Fibroblast of lung (primary cell): ENCODE measurements at places on chromosomes 16 and 17.
A peak's percentile ranks its signal among the peaks of the same experiment; 100 is the strongest.

DNA sequence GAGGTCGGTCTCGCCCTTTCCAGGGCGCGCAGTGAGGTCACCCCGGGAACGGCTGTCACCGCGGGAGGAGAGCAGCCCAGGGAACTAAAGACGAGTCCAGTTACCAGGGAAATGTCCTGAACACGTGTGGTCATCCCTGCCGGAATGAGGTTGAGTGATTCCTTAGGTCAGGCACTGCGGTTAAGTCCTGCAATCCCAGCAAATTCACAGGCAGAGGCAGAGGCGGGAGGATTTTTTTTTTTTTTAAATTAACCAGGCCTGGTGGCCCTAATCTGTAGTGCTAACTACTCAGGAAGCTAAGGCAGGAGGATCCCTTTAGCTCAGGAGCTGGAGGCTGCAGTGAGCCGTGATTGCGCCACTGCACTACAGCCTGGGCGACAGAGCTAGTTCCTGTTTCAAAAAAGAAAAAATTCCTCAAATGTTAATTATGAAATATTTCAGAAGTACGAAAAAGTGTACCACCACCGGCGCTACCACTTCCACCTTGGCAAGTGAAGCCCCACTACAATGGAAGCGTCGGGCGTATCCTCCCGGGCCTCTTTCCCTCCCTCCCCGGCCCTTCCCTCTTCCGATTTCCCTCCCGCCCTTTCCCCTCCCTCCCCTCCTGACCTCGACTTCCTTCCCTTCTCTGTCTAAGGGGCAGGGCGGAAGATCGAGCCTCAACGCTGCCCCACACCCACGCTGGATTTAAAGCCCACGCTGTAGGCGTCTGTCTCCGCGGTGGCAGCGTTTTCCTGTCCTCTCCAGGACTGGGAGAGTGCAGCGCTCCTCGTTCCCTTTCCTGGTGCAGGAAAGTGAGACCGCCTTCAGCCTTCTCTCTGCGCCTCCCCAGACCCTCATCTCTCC, 27.3 kb downstream of the SLFN11 start:
- peaks cover 2% of the 10 kb centered on the region for H3K4me1 ChIP-seq
- H3K4me3 ChIP-seq, result peak overlapping the region; percentile 53
- H3K27ac ChIP-seq, result peak overlapping the region; percentile 26
- peak; percentile 65 for DNase-seq

DNA sequence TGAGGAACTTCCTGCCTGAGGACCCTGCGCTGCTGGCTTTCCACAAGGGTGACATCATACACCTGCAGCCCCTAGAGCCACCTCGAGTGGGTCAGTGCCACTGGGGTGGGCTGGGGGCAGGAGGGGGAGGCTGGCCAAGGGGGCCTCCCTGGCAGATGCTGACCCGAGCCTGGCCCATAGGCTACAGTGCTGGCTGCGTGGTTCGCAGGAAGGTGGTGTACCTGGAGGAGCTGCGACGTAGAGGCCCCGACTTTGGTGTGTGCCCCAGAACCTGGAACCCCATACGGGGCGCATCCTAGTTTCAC, 26.7 kb upstream of the ALKBH5 start:
- H3K27ac ChIP-seq, result no peak overlapping the region
- DNase-seq, result no peak
- no peaks in the 10 kb centered on the region for H3K27me3 ChIP-seq
- H3K4me3 ChIP-seq, result no peak overlapping the region

DNA sequence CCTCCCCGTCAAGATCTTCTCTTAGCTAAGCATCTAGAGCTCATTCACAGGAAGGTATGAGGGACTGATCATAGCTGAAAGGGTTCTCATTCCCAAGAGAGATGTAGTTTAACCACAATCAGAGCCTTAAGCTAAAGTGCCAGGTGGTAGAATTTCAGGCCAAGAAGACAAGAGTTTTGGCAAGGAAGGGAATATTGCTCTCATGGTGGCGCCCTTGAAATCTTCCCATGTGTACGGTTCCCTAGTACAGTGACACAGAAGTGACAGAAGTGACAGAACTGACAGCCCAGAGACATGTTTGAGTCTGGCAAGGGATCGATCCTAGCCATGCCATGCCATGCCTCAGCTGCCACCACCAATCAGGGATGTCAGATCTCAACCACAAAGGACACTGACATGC, 2.5 kb downstream of the GRIN2C start:
- DNase-seq, result no peak
- no peak overlapping the region for H3K27ac ChIP-seq
- H3K4me1 ChIP-seq, result no peaks in the 10 kb centered on the region
- H3K4me3 ChIP-seq, result no peak overlapping the region
- peaks cover 80% of the 10 kb centered on the region for H3K27me3 ChIP-seq
- no peaks in the 10 kb centered on the region for H3K36me3 ChIP-seq

DNA sequence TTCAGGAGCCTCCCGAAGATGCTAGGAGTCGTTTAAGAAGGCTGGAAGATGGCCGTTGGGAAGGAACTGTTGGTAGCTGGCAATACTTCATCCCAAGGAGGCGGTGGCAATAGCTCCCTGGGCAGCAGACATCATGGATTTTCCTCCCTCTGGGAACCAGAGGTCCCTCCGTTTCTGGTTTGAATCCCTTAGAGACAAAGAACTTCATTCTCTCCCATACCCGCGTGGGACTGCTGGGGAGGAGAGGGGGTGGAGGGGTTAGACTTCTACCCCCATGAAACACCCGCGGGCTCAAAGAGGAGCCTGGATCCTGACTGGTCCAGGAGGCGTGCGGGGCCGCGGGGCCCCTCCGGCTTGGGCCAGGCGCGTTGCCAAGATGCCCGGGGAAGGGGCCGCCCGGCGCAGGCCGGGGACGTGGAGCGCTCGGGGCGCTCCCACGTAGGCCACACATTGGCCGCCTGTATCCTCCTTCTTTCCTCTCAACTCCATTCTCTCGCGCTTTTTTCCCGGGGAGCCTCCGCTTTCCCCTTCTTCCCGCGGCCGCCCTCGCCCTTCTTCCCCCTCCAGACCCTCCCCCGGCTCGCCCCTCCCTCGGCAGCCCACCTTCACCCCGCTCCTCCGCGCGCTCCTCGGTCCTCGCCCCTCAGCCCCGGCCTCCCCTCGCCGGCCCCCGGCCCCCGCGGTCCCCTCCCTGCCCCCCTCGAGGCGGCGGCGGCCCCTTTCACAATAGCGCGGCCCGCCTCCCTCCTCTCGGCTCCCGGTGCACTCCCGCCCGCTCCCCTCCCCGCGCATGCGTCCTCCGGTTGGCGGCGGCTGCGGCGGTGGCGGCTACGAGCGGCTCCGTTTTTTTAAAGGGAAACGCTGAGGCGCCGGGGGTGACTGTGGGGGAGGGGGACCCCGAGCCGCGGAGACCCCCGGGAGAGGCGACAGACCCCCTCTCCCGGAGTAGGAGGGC, at the start of gene MSL1:
Gene MSL1 (plus strand): TSS at position 791 of the 955 bp plus-strand sequence. CDS start 642 bp downstream, outside the sequence.
- H3K27ac ChIP-seq, result peak within 1 kb of the TSS; percentile 85
- no peaks in the 10 kb centered on the region for H3K27me3 ChIP-seq
- H3K36me3 ChIP-seq, result peaks cover 3% of the 10 kb centered on the region
- H3K4me1 ChIP-seq, result peaks cover 2% of the 10 kb centered on the region

- no peaks in the 10 kb centered on the region for H3K27me3 ChIP-seq
- peak within 1 kb of the TSS; percentile 38 for H3K27ac ChIP-seq
- H3K4me3 ChIP-seq, result peak within 1 kb of the TSS; percentile 67
- no peaks in the 10 kb centered on the region for H3K36me3 ChIP-seq
- DNase-seq, result peak; percentile 64
Measured at GRCh38 chr16:89828199-89828869, at the start of gene SPIRE2. SPIRE2 (plus strand) TSS chr16:89828475; CDS start chr16:89828551, 76 bp downstream.

DNA sequence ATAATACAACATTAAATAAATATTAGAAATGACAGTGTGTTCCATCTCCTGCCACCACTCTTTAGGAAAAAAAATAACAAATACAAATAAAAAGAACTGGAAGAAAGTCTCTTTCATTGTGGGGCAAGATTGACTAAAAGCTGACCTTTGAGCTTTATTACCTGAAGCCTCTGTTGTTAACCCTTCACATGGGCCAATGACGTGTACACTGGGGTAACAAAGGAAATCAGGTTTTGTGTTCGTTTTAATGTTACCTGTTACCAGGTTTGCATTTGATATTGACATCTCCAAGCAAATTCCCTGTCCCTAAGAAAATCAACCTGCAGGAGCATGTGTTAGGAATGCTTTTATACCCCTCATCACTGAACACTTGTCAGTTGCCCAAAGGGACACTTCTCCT, 39.0 kb downstream of the NLK start:
- no peaks in the 10 kb centered on the region for H3K27me3 ChIP-seq
- no peak for DNase-seq
- H3K4me1 ChIP-seq, result no peaks in the 10 kb centered on the region
- H3K27ac ChIP-seq, result no peak overlapping the region
- no peak overlapping the region for H3K4me3 ChIP-seq

DNA sequence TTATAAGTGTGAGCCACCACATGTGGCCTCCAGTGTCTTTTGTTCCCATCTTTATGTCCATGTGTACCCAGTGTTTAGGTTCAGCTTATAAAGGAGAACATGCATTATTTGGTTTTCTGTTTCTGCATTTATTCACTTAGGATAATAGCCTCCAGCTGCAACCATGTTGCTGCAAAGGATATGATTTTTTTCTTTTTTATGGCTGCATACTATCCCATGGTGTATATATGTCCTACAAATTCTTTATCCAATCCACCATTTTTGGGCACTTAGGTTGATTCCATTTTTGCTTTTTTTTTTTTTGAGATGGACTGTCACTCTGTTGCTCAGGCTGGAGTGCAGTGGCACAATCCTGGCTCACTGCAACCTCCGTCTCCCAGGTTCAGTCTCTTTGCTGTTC, 32.9 kb downstream of the ATAD5 start:
- no peak overlapping the region for H3K27ac ChIP-seq
- no peak for DNase-seq
- no peaks in the 10 kb centered on the region for H3K4me1 ChIP-seq
- H3K27me3 ChIP-seq, result no peaks in the 10 kb centered on the region

- peak overlapping the region; percentile 66 for H3K27ac ChIP-seq
- peaks cover 30% of the 10 kb centered on the region for H3K4me1 ChIP-seq
- no peak overlapping the region for H3K4me3 ChIP-seq
- peak; percentile 96 for DNase-seq
Measured at GRCh38 chr17:82003411-82004381, 19.0 kb downstream of the CENPX start.

DNA sequence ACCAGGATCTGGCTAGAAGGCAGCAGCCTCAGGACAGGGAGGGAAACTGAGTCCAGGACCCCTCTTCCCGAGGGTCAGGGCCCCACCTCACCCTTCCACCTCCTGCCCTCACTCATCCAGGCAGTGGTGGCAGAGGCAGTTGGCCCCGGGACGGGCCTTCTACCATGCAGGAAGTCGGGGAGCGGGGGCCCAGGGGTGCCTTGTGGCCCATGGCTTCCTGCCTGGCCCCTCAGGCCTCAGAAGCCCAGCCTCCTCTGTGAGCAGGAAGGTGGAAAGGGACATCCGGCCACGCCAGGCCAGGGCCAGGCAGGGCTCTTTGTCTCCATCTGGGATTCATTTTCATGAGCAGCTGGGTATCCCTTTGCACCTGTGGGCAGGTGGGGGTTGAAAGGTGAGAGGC, 58.5 kb downstream of the BAHCC1 start:
- DNase-seq, result no peak
- H3K27ac ChIP-seq, result no peak overlapping the region
- H3K27me3 ChIP-seq, result no peaks in the 10 kb centered on the region
- no peaks in the 10 kb centered on the region for H3K36me3 ChIP-seq
- H3K4me1 ChIP-seq, result no peaks in the 10 kb centered on the region

GRCh38 chr17:17710728-17711541, 29.7 kb downstream of the RAI1 start:
- H3K4me3 ChIP-seq, result no peak overlapping the region
- peak overlapping the region; percentile 91 for H3K27ac ChIP-seq
- H3K4me1 ChIP-seq, result peaks cover 39% of the 10 kb centered on the region
- H3K27me3 ChIP-seq, result no peaks in the 10 kb centered on the region

GRCh38 chr17:80316431-80316830, 55.8 kb downstream of the RNF213 start:
- DNase-seq, result no peak
- H3K4me1 ChIP-seq, result no peaks in the 10 kb centered on the region
- H3K36me3 ChIP-seq, result peaks cover 25% of the 10 kb centered on the region
- H3K27ac ChIP-seq, result no peak overlapping the region
- no peaks in the 10 kb centered on the region for H3K27me3 ChIP-seq
- no peak overlapping the region for H3K4me3 ChIP-seq

DNA sequence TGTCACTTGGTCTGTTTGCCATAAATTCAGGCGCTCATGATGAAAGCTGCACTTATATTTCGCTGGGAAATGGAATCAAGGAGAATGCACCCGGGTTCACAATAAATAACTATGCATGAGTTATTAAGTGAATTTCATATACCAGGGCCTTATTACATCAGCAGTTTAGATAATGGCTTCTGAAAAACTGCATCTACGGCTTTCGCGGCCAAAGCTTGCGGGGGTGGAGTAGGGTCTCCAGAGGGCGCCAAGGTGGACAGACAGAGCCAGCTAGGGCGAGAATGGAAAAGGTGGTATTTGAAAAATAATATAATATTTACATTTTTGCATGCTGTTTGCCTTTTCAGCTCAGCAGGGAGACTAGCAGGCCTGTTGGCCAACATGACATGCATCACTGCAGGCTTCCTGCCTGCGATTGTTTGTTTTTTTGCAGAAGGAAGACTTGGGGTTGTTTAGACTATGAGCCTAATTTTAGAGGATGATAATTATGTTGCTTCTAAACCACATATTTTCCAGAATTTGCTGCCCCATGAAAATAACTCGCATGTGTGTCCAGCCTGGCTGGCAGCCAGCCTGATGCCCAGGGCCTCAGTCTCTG, 173.8 kb upstream of the IRX3 start:
- no peak overlapping the region for H3K27ac ChIP-seq
- peak; percentile 52 for DNase-seq
- H3K4me3 ChIP-seq, result no peak overlapping the region
- H3K36me3 ChIP-seq, result no peaks in the 10 kb centered on the region
- H3K27me3 ChIP-seq, result no peaks in the 10 kb centered on the region

DNA sequence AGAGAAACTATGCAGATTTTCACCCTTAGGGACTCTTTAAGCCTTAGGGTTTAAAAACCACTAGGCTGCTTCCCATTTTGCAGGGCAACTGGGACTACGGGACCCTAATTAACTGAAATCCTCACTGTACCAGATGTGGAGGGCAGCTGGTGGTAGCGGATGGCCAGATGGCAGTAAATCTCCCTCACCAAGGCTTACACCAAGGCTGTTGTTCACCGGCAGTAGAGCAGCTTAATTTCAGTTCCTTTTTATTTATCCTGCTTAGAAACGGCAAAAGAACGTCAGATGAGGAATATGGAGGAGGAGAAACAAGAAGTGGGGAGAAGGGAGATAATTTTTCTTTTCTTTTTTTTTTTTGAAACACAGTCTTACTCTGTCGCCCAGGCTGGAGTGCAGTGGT, 6.5 kb downstream of the ABHD15 start:
- H3K36me3 ChIP-seq, result peaks cover 2% of the 10 kb centered on the region
- no peaks in the 10 kb centered on the region for H3K4me1 ChIP-seq
- DNase-seq, result no peak
- H3K4me3 ChIP-seq, result no peak overlapping the region
- H3K27me3 ChIP-seq, result no peaks in the 10 kb centered on the region
